ENCODE measurements at places on chromosomes 4 and X.

DNA sequence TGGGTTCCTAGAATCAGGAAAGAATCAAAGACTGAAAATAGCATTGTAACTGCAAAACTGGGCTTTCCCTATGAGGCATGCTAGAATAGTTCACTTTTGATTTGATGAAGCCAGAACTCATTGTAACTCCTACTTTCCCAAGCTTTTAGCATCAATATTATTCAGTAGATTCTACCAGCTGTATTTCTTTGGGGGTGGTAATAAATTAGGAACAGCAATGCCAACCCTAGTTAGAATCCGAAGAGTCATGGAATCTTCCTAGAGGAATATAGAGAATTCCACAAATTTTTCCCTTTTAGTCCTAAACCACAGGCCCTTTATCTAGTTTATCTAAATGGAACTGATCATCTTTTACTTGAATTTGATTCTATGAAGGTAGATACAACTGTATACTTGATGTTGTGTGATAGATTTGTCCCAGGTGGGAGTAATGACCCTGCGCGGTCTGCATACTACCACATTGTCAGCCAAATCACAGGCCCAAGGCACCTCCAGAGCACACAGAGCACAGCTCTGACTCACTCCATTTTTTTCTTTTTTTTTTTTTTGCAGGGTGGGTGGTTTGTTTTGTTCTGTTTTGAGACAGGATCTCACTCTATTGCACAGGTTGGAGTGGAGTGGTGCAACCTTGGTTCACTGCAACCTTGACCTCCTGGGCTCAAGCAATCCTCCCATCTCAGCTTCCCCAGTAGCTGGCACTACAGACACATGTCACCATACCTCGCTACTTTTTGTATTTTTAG is 66.6 kb downstream of the EDNRA start:
- no peak for DNase-seq

DNA sequence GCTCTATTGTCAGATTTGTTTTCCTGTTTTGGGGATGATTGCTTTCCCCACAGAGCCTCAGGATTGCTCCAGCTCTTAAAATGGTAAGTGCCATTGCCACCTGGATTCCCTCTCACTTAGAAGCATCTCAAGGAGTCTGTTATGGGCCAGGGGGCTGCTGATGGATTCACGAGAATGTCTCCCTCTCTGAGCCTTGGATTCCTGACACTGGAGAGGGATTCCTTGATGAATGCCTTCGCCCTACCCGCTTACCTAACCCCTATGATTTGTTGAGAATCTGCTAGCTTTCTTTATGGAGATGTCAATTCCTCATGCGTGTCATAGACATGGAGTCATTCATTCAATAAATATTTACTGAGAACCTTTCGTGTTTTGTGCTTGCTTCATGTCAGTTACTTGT is 36.9 kb upstream of the TENM3 start:
- no peak for DNase-seq

DNA sequence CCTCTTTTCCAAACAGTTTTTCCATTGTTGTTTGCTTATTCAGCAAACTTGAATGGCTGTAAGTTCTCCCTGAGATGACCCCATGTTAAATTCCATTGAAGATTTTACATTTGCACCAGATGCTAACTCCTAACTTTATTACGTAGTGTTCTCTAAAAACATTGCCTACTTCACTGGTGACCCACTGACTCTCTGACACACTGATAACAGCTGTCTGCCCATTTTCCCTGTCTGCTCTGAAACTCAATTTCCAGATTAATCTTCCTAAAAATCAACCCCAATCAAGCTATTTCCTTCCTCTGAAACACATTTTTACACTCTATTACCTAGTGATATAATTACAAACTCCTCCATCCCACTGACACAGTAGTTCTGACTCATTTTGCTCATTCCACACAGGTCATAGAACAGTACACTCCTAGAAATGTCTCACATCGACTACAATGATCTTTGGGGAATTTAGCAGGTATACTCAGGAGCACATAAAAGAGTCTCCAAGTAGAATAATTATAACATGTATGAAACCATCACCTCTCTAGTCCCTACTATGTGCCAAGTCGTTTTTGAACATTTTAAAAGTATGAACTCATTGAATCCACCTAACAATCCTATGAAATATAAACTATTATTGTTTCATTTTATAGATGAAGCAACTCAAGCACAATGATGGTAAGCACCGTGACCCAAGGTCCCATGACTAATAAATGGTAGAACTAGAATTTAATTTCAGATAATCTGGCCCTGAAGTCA is 210.9 kb downstream of the SLIT2 start:
- DNase-seq, result no peak

DNA sequence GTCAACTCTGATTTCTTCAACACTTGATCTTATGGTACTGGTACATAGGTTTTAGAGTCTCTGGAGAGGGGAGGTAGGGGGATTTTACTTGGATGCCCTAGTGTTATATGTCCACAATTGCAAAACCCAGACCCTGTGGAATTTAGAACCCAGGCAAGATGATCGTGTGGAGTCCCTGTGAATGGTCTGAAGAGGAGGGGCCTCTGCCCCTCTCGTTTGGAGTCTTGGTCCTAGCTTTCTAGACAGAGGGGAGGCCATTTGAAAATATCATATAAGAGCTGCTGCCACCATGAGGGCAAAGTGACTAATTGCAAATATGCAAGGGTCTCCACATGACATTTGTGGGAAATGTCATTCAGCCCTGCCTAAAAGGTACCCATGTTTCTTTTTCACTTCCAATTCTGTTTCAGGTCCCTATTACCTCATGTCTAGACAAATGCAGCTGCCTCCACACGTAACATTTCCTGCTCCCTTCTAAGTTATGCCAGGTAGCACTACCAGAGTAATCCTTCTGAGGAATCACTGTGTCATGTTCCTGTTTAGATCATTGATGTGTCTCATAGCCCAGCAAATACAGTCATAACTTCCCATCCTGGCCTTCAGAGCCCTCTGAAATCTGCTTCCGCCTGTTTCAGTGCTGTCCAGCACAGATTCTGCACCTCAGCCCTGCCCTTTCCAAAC is 126.8 kb downstream of the KLHL8 start:
- DNase-seq, result no peak
